ENCODE measurements at places on chromosomes 3 and 15.

DNA sequence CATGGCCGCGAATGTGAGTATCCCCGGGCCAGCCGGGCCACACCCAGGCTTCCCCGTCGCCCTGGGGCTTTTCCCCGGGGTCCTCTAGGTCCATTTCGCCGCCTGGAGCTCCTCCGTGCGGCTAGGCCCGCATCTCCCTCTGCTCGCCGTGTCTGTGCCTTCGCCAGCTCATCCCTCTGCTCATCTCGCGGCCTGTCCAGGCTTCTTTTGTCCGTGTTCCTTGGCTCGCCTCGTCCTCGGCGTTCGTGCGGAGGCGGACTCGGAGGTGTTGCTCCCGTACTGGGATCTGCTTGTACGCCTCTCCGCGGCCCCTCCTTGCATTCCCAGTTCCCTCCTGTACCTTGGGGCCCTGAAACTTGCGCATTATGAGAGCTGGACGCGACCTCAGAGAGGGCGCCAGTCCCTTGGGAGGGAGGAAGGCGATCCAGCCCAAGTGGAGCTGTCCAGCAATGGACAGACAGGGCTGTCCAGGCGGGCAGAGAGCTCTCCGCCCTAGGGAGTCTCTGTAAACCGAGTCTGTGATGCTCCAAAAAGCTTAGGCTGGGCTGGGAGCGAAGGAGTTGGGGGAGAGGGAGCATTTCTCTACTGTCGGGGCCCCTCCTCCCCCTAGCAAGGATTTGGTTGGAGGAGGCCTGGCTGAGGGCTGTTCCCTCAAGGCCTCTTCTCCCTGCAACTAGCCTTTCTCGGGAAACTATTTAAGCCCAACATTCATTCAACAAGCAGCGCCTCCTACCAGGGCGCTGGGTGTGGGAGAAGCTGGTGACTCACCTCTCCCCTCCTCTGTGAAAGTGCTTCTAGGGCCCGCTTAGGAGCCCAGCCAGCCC is 553 bp downstream of the TMEM43 start:
- DNase-seq = peak; percentile 56

GRCh38 chr3:18245721-18246120 is 179.4 kb downstream of the SATB1 start:
- DNase-seq = no peak

GRCh38 chr3:54691289-54691771 is 236.5 kb downstream of the LRTM1 start:
- no peak for DNase-seq

DNA sequence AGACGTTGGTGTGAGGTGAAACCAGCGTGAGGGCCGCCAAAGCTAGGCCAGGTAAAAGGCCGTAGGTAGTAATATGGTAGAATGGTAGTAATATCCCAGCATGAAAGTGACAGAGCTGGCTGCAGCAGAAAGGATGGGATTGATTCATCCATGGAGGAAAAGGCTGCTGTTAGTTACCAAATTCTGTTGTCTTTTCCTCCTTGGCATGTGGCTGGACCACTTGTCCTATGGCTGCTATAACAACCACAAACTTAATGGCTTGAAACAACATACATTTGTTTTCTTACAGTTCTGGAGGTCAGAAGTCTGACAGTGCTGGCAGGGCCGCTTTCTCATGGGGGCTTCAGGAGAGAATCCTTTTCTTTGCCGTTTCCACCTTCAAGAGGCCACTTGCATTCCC is 47.8 kb upstream of the CHST2 start:
- no peak for DNase-seq

DNA sequence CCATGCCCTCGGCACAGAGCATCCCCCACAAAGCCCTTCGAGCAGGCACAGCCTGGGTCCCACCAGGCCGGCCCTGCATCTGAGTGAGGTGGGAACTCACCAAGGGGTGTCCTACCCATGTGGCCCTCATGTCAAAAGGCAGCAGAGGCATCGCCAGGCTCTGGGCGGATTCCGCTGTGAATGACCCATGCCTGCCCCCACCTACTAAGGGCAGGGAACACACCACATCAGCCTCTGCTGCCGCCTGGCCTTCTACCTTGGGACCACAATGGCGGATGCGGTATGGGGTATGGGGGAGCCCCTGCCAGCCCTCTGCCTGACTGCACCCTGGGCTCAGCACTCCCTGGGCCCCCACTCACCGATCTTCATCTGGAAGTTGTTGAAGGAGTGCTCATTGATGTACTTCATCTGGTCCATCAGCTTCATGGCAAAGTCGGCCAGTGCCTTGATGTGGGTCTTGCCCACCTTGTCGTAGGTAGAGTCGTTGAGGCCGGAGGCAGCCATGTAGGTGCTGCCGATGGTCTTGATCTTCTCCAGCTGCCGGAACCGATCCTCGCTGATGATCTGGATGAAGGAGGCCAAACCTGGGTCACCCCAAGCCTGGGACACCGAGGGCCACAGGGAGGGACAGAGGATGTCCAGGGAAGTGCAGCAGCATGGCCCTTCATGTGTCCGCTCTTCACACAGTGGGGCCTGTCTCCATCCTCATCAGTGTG is 87.8 kb downstream of the SEC22A start:
- peak; percentile 29 for DNase-seq

- DNase-seq = no peak
Observed at GRCh38 chr3:39937315-39937714, 127.9 kb downstream of the MYRIP start.

DNA sequence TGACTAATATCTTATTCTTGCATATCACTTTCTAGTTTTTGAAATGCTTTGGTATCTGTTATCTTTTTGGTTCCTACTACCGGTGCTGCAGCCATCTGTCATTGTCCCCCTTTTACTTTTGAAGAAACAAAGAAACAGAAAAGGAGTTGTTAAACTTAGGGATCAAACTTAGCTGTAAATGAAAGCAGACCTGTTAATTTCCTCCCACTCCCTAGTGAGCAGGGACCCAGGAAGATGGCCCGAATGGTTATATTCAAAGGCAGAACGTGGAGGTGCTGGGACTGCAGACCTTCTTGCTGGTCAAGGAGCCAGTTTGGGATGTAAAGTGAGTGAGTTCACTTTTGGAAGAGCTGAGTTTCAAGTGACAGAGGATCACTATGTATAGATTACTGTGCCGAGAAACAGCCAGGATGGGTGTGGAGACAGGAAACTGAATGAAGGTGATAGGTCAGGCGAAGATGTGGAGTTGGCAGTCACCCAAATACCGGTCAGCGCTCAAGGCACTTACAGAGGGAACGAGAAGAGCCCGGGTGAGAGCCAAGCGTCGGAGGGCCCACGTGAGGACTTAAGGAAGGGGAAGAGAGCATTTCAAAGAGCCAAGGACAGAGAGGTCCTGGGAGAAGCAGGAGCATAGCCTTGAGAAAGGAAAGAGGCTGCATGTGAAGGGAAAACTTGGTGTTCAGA is 20.1 kb downstream of the KBTBD8 start:
- DNase-seq = no peak

Measured in CD8-positive, alpha-beta T cell (primary cell).